ENCODE measurements at places on chromosomes 12 and 14.

DNA sequence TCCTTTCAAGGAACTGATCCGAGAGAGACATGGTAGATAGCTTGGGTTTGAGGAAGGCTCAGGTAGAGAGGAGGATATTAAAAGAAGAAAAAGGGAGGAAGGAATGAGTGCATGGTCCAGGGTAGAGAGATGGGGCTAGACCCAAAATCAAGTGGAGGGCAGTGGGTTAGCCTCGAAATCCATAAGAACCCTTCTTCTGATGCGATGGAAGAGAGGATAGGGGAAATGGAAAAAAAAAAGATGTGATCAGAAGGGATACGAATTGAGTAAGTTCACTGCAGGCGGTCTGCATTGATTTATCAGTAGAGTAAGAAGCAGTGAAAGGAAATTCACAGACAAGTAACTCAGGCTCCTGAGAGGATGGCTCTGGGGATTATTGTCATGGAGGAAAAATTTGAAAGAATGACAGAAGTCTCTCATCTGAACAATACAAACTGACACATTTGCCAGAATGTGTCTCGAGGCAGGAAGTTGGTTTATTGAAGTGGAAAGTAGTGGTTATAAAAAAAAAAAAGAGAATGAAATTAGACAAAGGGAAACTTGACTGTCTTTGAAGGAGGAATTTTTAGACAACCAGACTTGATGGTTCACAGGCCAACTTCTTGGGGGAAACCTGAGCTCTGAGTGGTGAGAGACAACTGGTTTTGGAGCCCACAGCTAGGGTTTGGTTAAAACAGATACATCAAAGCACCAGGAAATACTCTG lies 10.2 kb downstream of the PPFIBP1 start:
- no peak for DNase-seq

- no peak for DNase-seq
These were observed 6.3 kb upstream of the PIP4K2C start for GRCh38 chr12:57584690-57585089.

GRCh38 chr14:94638339-94638738 lies 26.1 kb downstream of the SERPINA3 start:
- DNase-seq = no peak

- DNase-seq = no peak
These were observed 2.1 kb upstream of the CCT2 start for GRCh38 chr12:69583203-69583602.

GRCh38 chr12:93536766-93537488 lies 35.5 kb upstream of the SOCS2 start:
- DNase-seq = no peak

DNA sequence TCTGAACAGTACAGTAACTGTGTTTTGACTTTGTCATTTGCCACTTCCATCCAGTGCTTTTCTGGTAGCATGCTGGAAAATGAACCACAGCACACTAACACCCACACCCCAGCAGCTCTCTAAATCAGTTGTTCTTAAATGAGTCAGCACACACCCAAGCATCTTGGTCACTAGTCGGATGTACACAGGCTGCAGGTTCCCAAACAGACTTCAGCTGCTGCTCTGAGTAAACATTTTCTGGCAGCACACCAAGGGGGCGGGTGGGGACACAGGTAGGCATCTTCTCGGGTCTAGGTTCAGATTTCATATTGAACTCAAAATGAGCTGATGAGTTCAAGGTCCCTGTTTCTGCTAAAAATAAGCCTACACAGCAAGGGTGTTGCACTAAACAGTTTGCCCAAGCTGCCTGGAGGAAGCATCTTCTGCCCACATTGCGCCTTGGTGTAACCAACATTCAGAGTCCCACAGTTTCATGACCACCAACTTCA lies 39.8 kb downstream of the IFNG start:
- no peak for DNase-seq

DNA sequence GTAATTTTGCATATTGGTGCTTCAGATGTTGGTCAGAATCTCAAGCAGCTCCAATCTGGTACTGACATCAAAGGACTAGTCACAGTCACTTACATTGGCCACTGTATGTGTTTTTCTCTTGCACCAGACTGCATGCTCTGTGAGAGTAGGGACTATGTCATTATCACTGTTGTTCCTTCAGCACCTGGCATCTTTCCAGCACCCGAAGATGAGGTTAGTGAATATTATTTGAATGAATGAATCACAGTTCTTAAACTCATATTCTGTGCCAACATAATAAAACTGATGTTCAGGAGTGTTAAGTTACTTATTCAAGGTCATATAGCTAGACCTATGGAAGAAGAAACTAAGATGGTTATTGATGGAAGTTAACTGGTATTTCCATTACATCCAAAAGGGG lies 204.5 kb upstream of the TBX3 start:
- no peak for DNase-seq

DNA sequence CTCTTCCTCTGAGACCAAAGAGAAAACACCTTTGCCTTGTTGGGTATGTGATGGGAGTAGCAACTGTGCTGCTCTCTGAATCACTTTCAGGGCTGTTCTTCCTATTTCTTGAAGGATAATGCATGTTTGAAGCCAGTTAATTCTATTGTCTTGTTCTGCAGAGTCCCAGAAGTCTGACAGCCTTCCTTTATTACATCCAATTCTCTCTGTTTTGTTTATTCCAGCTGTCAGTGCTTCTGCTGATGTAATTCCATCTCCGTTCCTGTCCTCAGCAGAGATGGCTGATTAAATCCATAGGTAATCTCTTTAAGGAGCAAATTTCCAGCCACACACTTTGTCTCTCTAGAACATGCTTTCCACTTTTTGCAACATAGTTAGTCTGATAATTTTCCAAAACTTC lies 59.7 kb downstream of the MGAT4C start:
- DNase-seq = no peak

DNA sequence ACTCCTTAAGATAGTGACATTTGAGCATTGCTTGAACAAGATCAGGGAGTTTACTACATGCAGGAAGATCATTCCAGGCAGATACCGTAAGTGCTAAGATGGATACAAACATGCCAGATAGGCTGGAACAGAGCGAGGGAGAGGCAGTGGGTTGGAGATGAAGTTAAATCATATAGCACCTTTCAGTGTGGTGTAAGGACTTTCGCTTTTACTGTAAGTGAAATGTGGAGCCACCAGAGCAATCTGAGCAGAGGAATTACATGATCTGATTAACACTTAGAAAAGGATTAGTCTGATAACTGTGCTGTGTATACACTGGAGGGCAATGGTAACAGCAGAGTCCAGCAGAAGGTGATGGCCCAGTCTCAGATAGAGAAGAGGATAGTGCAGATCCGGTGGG lies 163.0 kb upstream of the SSTR1 start:
- DNase-seq = no peak

- no peak for DNase-seq
These were observed 16.6 kb downstream of the SOCS2 start for GRCh38 chr12:93589081-93589480.

DNA sequence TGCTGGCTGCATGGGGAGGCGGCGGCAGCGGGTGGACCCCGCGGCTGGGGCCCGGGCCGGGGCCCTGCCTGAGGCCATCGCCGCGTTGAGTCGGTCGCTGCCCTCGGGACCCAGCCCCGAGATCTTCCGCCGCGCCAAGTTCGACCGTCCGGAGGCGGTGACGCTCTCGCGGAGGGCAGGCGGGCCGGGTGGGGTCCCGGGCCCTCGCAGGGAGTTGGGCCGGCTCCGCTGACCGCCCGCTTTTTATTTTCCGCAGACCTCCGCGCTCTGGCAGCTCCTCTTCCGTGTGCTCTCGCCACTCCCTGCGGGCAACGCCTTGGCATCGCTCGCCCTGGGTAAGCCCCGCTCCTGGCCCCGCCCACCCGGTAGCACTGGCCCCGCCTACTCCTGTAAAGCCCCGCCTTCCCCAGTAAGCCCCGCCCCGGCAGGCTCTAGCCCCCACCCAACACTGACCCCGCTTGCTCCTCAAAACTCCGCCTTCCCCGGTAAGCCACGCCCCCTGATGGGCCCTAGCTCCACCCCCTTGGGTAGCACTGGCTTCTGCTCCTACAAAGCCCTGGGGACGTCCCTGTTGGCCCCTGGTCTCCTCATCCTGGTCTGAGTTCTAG lies 424 bp downstream of the TEDC1 start:
- DNase-seq = peak; percentile 75

- DNase-seq = no peak
These were observed 30.4 kb upstream of the PLEKHG6 start for GRCh38 chr12:6280053-6280469.

DNA sequence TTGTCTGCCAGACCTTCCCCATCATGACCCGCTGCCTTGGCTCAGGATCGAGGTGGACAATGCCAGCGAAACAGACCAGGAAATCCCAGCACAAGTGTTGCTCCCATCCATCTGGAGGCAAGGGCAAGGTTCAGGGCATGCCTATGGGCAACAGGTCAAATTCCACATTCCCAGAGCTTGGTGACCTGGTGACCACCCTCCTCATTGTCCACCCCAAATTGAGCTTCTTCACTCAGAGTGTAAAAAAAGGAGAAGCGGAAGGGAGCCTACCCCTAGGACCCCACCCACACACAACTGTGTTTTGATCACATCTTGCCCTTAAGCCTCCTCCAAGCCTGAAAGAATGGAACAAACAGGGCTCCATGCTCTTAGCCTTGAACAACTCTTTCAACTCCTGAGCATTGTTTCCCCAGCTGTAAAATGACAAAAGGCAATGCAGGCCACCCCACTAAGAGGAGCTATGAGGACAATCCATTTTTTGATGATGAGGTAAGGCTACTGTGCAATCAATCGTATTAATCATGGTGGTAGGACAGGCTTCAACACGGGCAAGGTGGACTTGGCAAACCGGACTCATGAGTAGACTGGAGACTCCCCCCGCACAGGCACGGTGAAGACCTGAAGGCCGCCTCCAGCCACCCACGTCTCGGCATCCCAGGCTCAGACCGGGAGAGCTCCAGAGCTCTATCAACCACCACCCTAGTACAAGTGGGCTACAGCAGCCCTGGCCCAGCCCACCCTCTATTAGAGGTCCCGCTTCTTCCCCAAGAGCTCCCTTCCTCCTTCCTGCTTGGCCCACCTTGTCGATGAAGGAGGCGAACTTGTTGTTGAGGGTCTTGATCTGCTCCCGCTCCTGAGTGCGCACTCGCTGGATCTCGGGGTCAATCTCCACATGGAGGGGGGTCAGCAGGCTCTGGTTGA lies 866 bp downstream of the KRT79 start:
- no peak for DNase-seq

All from activated B cell treated with CpG ODN at 0.5 μM for 24 hours (primary cell).